Stimulated activated CD4-positive, alpha-beta T cell treated with anti-CD3 and anti-CD28 coated beads, Interleukin-4, amount 100 ng/mL, for 4 hours (primary cell): ENCODE measurements at places on chromosomes 11 and 22.
A peak's percentile ranks its signal among the peaks of the same experiment; 100 is the strongest.

DNA sequence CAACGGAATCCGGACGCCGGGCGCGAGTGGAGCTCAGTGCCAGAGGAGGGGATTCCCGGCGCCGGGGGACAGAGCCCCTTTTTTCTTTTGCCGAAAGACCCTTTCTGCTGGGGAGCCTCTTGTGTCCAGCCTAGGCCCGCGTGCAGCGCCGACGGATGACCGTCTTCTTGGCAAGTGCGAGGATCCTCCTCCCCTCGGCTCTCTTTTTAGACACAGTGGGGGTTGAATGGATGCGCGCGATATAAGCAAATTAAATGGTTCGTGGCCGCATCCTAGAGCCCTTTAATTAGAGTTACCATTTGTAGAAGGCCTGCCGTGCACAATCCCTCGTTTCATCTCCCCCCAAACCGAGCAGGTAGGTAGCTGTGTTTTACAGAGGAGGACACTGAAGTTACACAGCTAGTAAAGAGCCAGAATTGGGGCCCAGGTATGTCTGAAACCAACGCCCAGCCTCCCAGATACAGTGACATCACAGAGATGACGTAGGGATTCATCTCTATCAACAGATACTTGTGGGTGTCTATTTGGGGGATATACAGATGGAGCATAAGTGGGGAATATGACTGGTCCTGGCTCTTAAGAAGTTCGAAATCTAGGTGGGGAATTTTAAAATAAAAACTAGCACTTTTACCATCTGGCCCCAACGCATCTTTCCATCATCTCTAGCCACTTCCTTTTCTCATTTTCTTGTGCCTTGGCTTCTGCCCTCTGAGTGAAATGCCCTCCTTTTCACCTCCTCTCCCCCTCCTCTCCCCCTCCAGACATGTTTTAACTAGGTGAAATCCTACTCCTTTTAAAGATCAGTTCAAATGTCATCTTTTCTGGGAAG, 875 bp downstream of the TCP11L1 start:
- peak; percentile 24 for DNase-seq

- no peak for DNase-seq
These were observed 17.0 kb upstream of the WDR74 start for GRCh38 chr11:62856333-62856895.

GRCh38 chr11:103768816-103769215, 267.6 kb upstream of the DDI1 start:
- no peak for DNase-seq

- no peak for DNase-seq
These were observed 113.8 kb upstream of the THY1 start for GRCh38 chr11:119536801-119537200.

GRCh38 chr11:91947215-91947820, 277.3 kb upstream of the FAT3 start:
- DNase-seq: no peak

GRCh38 chr11:18802381-18803257, 11.0 kb upstream of the PTPN5 start:
- peak; percentile 12 for DNase-seq

DNA sequence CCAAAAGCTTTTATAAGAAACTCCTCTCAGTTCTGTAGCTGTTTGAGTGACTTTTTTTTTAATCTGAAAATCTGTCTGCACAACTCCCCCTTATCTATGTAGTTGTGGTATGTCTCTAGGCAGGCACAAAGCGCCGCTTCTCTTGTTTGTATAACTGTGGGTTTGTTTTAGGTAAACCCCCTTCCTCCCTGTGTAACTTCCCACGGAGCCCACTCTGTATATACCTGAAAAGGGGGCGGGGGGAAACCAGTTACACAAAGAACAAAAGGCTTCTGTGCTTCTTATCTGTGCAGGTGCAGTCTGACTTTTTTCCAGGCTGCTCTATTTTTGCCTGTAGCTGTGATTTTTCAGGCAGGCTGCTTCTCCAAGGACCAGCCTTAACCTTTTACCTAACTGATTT, 13.2 kb downstream of the OR10AG1 start:
- DNase-seq: no peak

DNA sequence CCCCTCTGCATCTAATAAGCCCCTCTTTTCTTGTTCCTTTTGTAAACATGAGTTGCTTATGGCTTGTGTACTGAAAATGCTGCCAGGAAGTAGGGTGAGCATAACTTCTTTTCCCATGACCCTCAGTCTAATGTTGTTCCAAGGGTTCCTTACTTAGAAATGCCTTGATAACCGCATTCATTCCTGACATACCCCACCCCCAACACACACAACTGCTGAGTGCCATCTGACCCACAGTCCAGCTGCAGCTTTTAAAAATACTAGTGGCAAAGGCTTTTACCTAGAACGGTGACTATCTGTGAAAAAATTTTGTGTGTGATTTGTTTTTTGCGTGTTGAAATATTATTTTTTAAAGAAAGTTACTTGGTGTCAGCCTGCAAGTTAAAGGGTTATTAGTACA, 52.6 kb downstream of the ARHGAP42 start:
- no peak for DNase-seq

GRCh38 chr11:77112641-77113381, 10.2 kb downstream of the OMP start:
- DNase-seq: no peak

- no peak for DNase-seq
These were observed 66.6 kb downstream of the ENDOD1 start for GRCh38 chr11:95156133-95156721.

- no peak for DNase-seq
These were observed 13.5 kb upstream of the MUC6 start for GRCh38 chr11:1049911-1050580.

DNA sequence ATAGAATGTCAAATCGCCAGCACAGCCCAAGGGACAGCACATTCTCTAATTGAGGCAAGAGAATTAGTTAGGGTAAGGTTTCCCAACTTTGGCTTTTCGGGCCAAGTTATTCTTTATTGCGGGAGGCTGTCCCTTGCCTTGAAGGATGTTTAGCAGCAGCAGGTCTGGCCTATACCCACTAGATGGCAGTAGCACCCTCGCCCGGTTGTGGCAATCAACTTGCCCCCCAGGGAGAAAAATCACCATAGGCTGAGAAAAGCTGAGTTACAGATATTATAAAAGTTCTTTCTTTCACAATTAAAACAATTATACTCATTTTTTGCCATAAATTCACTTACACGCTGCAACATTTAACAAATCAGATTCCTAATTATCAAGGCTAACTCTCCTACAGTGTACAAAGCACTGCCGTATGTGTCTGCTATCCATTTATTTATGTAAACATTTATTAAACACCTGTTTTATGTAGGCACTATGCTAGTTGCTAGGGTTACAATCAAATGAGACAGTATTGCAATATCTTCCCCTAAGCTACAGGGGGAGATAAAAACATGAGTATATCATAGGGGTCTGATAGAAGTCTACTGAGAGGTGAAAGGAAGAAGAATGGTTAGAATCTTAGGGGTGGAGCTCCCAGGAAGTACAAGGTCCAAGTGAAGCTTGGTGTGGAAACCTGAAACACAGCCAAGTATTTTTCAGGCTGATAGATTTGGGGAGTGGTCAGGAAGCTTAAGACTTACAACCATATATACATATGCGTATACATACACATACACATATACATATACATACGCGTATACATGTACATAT, 452.3 kb downstream of the RAB38 start:
- no peak for DNase-seq
